ENCODE measurements at places on chromosomes 3 and 15.

- DNase-seq: no peak
Observed at GRCh38 chr3:100040451-100041225, 73.7 kb downstream of the FILIP1L start.

DNA sequence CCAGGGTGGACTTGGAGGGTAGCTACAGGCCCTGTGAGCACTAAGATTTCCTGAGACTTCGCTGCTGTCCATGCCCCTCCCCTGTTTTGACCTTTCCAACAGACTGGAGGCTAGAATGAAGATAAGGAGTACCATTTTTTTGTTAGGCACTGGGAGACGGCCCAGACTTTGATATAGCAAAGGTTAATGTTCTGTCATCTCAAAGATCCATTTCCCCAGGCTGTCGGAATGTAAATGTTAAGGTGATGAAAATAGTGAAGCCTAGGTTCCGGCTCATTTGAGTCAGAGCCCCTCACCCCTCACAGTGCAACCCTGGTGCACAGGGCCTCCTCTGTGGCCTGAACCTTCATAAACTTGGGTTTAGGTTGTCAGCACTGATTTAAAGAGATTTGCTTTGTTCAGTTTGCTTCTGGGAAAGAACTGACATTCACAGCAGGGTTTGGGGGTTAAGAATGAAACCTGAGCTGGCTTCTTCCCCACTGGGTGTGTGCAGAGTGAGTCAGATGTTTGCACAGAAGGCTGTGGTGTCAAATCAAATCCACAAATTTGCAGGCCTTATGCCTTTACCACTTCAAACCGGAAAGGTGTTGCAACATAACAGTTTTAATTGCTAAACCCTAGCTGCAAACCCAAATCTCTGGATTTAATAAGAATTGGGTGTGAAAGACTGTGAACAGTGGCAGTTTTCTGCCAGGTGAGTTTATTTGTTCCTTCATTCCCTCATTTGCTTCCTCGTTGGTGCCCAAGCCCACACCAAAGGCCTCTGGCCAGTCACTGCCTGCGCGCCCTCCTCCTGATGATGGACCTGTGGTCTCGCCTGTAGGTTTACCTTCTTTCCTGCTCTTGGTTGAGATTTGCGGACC, 20.6 kb upstream of the KCTD6 start:
- no peak for DNase-seq

GRCh38 chr3:29153811-29154210, 127.1 kb upstream of the RBMS3 start:
- DNase-seq: no peak

- DNase-seq: no peak
Observed at GRCh38 chr3:102415553-102415952, 19.3 kb upstream of the ZPLD1 start.

- DNase-seq: no peak
Observed at GRCh38 chr3:155595371-155595770, 149.5 kb downstream of the PLCH1 start.

DNA sequence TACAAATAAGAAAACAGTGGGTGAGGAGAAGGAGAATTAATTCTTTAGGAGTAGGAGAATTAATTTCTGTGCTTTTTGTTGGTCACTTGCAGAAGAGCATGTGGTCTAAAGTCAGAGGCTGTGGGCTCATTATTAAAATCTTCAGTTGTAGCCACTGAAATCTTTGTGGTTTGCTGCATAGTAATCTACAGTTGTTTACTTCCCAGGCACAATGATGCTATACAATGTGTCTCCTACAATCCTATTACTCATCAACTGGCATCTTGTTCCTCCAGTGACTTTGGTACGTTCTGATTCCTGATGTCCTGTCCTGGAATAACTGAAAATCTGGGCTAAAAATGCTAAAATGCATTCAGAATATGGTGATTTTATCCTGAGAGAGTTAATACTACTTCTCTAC, 21.0 kb downstream of the IFT122 start:
- no peak for DNase-seq

GRCh38 chr15:24966364-24967103, 11.7 kb downstream of the SNRPN start:
- DNase-seq: no peak

DNA sequence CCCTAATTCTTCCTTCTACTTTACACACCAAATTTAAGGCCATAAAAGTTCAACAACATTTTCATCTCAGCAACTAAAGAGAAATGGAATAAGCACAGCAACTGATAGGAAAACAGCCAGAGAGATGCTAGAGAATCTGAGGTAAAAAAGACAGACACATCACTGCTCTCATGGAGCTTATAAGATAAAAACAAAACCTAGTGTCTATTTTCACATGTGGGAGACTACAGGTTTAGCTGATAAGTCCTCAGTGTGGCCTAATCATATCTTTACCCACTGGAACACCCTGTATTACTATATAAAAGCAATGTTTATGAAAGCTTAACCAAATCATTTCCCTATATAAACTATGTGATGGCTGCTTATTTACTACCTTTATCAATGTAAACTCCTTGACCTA, 33.0 kb downstream of the KPNA4 start:
- DNase-seq: no peak

DNA sequence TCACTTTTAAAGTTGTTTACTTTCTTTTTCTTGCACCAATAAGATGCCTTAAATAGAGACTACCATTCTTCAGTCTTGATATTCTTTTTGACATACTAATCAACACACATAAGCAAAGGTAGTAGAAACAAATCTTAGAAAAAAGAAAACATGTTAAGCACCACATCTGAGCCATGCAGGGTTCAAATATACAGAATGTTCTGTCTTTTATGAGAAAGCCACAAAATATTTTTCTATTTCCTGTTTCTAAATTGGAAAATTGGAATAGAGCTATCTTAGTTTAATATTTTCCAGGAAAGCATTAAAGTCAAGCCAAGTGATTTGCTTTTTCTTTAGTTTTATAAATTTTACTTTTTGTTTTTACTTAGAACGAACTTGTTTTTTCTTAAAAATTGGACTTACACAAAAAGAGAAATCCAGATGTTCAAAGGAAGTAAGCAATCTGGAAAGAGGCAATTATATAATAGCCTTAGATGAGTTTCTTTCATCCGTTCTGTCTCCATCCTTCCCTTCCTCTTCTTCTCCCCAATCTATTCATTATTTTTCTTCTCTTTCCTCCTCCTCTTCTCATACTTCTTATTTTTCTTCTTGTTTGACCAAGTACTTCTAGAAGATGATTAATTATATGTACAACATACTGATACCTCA, 731.7 kb downstream of the SQOR start:
- DNase-seq: no peak

DNA sequence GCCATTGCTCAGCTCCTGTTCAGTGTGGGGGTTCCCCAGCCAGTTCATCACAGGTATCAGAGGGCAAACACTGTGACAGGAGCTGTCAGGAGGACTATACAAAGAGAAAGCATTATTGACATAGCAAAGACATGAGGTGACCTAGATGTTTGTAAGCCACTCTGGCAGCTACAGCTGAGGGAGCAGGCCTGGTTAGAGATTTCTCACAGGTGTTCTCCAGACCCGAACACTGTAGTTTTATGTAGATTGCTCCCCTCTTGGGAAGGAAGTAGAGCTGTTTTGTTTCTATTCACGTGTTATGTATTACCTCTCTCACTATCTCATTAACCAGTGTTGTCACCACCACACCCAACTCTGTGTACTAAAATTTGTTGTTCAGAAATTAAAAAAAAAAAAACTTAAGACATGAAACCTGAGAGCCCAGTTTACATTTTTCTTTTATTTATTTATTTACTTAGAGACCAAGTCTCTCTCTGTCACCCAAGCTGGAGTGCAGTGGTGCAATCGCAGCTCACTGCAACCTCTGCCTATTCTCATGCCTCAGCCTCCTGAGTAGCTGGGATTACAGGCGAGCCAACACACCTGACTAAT, 123.7 kb downstream of the RBPMS2 start:
- DNase-seq: no peak

- DNase-seq: no peak
Observed at GRCh38 chr15:101813803-101814534, 2.0 kb downstream of the OR4F15 start.

GRCh38 chr15:26222781-26223180, 359.7 kb upstream of the ATP10A start:
- no peak for DNase-seq

DNA sequence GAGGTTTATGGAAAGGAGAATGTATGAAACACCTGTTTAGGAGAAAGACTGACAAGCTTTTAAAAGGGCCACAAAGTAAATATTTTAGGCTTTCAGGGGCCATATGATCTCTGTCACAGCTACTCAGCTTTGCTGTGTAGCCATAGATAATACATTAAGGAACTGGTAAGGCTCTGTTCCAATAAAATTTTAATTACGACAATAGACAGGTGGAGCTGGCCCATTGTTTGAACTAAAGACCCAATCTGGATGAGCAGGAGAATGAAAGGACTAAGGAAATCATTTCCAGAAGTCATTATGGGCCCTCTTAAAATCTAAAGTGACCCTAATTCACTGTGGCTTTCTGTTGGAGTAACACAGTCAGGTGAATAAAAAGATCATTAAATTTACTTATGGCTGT, 48.5 kb upstream of the SLC12A8 start:
- no peak for DNase-seq

DNA sequence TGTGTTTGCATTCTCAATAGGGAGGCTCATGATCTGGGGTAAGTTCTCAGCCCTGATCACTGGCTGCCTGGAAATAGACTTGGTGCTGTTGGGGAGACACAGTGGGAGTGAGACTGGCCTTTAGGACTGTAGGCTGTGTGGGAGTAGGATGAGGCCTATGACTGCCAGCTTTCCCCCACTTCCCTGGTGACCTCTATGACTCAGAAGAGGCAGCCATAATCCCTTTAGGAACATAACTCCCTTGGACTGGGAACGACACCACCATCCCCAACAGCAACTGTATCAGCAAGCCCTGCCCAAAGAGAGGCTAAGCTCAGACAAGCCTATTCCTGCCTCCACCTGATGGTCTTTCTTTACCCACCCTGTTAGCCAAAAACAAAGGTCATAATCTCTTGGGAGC, 91.3 kb downstream of the SUCNR1 start:
- DNase-seq: no peak

- no peak for DNase-seq
Observed at GRCh38 chr3:170154084-170154483, 27.4 kb downstream of the PHC3 start.

DNA sequence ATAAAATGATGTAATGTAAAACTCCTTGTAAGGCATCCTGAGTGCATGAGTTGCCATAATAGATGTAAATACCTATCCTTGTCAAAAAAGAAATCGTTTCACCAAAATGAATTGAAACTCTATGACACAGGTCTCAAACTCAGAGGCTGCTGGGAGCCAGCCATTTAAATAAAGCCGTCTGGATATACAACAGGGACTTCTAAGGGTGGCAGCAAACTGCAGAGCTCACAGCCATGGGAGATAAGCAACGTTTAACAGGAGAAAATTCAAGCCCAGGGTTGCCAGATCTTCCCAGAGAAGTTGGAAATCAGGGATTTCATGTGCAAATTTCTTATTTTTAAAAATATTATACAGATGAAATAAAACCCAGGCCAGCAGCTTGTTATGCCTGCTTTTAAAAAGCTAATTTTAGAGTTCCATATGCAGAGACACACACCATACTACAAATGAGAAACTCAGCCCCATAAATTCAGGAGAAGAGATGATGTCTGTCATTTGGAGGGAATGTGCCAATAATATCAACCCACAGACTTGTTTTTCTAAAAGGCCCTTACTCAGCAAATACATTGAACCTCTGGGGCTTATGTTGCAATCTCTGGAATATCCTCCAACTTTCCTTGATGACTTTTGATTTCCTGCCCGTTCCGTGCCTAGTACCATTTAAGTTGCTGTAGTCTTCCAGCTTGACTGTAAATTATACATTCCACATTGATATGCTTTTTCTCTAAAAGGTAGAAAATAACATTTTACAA, 75.6 kb downstream of the AQP9 start:
- no peak for DNase-seq

- no peak for DNase-seq
Observed at GRCh38 chr3:52022323-52023100, 26.8 kb upstream of the RPL29 start.

DNA sequence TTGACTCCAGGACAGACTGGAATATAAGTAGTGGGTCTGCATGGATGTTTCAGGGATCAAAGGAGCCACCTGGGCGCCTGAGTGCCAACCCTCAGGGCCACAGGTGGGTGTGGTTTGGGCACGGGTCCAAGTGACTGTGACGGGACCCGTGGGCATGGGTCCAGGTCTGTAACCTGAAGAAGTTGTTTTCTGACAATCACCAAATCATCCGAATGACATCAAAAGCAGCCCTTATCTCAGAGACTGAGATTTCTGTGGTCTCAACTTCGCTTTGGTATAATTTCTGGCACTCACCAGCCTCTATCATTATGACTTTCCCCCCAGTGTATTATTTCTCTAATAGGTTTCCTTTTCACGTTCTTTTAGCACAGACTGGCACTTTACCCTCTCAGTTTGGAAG, 24.4 kb downstream of the RLBP1 start:
- DNase-seq: no peak

GRCh38 chr15:76954744-76955143, 23.2 kb downstream of the RCN2 start:
- no peak for DNase-seq
